ENCODE measurements at places on chromosomes 7 and 10. TPM values are rescaled to one million over a fixed set of nuclear protein-coding genes. Genes with fewer than 3 reads are reported as not detected.

The LIPN gene
- polyA plus RNA-seq = not detected

The HMX3 gene
- not detected for polyA plus RNA-seq

The CFAP58 gene
- polyA plus RNA-seq = 0.23 TPM

DNA sequence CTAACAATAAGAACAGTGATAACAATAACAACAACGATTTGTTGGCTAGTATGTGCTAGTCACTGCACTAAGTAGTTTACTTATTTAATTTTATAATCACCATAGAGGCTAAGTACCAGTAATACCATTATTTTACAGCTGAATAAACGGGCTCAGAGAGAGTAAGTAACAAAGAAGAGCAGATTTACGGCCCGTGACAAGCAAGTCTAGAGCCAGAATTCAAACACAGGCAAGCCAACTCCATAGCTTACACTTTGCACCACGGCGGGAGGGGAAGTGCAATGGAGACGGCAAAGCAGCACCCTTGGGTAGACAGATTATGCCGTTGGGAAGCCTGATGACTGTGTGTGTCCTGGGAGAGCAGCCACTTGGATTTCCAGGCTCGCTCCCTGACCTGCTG lies 1.2 kb upstream of the OR6V1 start:
- DNase-seq = no peak

DNA sequence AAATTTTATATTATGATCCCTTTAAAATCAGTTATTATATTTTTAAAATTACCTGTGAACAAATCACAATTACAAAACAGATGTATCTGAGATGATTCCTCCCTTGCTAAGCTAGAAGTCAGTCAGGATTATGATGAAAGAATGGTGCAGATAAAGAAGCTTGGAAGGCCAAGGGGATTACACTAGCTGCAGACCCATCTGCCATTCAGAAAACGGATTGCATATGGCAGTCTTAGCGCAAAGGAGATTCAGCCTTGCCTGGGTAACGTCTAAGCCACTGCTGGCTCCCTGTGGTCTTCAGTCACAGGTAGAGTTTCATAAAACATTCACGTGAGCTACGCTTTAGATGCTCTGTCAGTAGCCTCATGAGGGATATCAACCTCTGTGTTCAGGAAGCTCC lies 222.2 kb downstream of the POU6F2 start:
- DNase-seq = no peak

DNA sequence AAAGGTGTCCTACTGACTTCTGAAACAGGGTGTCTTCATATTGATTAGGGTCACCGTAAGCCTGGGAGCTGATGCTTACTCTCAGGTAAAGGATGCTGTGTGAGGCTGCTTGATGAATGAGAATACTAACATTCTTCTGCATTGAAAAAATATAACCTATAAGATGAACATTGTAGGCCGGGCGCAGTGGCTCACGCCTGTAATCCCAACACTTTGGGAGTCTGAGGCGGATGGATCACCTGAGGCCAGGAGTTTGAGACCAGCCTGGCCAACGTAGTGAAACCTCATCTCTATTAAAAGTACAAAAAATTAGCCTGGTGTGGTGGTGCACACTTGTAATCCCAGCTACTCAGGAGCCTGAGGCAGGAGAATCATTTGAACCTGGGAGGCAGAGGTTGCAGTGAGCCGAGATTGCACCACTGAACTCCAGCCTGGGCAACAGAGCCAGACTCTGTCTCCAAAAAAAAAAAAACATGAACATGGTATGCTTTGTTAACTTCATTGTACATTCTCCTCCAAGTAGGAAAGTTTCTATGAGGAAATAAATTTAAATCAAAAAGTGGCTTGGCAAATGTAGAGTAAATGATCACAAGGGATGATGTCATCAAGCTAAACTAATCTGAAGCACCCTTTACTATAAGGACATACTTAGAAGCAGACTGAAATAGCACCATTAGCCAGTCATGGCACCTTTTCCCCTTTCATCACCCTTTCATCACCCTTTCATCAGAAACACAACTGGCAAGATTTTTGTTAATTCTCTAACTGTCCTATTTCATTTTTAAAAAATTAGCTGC lies 1.5 kb upstream of the BRAF start:
- no peak for DNase-seq

DNA sequence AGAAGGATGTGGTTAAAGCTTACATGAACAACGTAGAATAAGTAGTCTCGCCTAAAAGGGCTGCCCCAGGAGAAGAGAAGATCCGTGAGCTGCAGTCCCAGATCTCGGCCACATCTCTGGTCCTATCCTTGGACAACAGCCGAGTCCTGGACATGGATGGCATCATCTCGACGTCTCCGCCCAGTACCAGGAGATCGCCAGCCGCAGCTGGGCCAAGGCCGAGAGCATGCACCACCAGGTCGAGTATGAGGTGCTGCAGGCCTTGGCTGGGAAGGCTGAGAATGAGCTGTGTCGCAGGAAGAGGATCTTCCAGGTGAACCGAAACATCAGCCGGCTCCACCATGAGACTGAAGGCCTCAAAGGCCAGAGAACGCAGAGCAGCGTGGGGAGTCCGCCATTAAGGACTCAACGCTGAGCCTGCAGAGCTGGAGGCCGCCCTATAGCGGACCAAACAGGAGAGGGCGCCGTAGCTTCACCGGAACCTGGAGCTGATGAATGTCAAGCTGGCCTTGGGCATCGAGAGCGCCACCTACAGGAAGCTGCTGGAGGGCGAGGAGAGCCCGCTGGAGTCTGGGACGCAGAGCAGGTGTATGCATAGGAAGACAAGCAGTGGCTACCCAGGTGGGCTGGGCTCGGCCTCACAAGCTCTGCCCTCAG lies 22.2 kb downstream of the LIPK start:
- DNase-seq = no peak

DNA sequence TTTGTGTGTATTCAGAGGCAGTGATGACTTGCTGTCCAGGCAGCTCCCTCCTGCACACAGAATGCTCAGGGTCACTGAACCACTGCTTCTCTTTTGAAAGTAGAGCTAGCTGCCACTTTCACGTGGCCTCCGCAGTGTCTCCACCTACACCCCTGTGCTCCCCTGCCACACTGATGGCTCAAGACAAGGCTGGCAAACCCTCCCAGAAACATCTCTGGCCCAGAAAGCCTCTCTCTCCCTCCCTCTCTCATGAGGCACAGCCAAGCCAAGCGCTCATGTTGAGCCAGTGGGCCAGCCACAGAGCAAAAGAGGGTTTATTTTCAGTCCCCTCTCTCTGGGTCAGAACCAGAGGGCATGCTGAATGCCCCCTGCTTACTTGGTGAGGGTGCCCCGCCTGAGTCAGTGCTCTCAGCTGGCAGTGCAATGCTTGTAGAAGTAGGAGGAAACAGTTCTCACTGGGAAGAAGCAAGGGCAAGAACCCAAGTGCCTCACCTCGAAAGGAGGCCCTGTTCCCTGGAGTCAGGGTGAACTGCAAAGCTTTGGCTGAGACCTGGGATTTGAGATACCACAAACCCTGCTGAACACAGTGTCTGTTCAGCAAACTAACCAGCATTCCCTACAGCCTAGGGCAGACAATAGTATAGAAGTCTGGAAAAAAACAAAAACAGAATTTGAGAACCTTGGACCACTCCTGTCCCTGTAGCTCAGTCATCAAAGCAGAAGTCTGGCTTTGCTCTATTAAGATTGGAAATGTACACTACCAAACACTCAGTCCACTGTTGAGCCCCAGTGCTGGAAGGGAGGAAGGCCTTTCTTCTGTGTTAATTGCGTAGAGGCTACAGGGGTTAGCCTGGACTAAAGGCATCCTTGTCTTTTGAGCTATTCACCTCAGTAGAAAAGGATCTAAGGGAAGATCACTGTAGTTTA lies 15.8 kb downstream of the SCD start:
- no peak for DNase-seq

All from BJ (cell line).